ENCODE measurements at places on chromosomes 12 and 14. TPM values are rescaled to one million over a fixed set of nuclear protein-coding genes. Genes with fewer than 3 reads are reported as not detected.

The TMPRSS12 gene
- not detected for total RNA-seq

The MYH7 gene
- total RNA-seq: not detected

- DNase-seq: no peak
Observed at GRCh38 chr14:103111232-103111868, 11.9 kb upstream of the TNFAIP2 start.

- no peak for DNase-seq
Observed at GRCh38 chr14:77281852-77282410, 10.9 kb upstream of the NGB start.

DNA sequence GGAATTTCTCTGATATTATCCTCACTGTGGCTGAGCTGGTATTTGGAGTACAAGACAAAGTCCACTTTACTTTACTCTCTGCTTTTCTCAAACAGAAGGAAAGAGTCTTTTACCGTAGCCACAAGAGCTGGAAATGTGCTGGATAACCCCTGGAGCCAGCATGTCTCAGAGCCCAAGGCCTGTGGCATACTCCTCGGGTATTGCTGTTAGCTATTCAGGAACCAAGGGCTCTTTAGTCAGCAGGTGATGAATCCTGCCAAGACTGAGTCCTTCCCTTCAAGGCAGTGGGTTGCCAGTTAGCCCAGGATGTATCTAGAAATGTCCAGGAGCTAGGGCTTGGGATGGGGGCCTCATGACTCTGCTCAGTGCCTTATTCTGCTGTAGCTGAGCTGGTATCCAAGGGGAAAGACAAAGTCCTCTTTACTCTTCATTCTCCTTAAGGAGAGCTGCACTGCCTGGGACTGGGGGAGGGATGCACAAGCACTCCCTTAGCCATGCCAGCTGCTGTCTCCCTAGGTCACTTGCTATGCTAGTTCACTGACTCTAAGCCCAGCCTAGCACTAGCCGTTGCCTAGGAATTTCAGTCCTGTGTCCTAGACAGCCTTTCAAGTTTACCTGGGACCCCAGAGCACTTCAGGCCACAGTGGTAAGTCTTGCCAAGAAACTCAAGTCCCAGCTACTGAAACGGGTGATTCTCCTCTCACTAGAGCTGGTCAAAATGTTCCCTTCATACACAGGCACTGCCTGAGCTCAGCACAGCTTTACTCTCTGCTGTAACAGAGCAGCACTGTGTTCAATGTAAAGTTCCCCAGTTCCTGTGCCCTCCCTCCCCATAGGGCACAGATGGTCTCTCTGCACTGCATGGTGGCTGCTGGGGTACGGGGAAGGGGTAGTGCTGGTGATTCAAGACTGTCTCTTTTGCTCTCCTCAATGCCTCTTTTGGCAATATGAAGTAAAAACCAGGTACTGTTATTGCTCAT is 136.4 kb downstream of the SLC35F4 start:
- no peak for DNase-seq

- no peak for DNase-seq
Observed at GRCh38 chr12:92210071-92210470, 64.4 kb upstream of the BTG1 start.
